Choroid plexus epithelial cell (primary cell): ENCODE measurements at places on chromosomes 1 and 21.
A peak's percentile ranks its signal among the peaks of the same experiment; 100 is the strongest.

DNA sequence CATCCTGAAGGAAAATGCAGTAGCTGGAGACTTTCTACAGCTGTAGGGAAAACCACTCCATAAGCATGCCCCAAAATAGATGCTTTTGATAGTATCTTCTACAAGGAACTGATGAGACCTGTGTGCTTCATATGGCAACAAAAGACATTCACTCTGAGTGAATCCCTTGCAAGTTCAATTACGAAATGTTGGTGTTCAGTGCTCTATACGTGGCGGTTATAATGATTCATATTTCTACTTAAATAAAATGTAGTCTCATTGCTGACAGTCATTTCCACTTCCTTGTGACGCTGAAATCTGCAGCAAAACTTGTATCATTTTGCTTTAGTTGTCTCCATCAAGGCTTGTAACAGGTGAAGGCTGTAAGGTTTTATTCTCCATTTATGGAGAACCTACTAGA lies 20.6 kb downstream of the TOR1AIP2 start:
- no peak for DNase-seq

DNA sequence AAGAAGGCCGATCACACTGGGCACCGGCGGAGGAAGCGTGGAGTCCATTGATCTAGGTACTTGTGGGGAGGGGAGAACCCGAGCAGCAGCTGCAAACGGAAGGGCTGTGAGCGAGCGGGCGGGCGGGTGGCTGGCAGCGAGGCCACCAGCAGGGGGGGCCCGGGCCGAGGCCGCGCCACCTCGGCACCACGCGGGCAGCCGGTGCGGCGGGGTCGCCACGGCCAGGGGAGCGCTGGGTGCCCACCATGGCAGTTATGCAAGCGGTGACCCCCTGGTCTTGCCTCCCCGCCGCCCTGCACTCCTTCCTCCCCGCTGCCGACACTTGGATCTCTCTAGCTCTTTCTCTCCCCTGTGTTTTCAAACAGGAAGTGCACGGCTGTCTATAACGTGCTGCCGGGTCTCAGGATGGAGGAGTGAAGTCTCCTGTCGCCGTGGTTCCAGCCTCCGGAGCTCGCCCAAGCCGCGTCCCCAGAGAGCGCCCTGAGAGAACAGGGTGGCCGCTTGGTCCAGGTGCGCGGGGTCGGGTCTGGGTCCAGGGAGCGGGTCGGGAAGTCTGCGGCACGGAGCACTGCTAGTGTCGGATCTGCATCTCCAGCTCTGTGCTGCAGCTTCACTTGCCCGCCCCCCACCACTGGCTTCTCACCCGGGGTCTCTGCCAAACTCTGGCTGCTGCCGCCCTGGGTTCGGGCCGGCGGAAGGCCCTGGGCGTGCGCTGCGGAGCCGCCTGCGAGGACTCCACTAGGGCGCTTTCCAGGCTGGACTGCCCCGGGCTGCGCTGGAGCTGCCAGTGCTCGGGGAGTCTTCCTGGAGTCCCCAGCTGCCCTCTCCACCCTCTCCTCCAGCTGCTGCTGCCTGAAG lies 22.7 kb downstream of the LRRC8D start:
- DNase-seq = peak; percentile 70

DNA sequence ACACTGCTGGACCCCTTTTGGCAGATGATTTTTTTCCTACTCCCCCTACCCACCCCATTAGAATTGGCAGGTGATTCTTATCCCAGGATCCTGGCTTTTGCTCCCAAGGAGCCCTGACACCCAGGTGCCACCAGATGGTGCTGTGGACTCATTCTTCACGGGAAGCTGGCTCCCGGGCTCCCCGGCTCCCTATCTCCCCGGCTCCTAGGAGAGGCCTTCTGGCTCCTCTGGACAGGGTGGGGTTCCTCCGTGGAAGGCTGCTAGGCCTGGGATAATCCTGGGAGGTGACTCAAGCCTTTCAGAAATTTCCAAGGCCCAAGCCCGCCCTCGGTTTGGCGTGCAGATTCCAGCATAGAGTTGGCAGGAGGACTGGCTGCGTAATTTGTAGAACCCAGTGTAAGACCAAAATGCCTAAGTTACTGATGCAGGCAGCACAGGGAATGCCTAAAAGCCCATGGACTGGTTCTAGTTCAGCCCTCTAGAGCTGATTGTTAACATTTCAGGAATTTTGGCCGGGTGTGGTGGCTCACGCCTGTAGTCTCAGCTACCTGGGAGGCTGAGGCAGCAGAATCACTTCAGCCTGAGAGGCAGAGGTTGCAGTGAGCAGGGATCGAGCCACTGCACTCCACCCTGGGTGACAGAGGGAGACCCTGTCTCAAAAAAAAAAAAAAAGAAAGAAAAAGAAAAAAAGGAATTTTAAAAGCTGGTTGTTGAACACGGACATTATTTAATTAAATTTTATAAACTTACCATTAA lies 6.8 kb upstream of the BSDC1 start:
- DNase-seq = peak; percentile 81

GRCh38 chr1:113536182-113536780 lies 146.0 kb downstream of the MAGI3 start:
- DNase-seq = peak; percentile 41

DNA sequence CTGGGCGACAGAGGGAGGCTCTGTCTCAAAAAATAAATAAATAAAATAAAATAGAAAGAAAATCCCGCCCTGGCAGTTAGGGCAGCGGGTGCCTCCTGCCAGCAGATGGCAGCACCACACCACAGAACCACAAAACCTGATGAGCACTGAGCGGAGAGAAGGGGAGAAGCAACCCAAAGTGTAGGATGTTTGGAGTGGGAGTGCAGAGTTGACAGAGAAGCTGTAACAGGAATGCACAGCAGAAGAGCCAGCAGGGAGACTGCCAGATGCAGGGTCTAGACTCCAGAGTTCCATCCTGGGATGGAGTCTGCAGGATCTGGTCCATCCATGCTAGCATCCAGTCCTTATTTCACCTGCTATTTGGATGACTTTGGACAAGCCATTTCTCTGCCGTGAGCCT lies 29.7 kb upstream of the KIRREL1 start:
- peak; percentile 77 for DNase-seq

DNA sequence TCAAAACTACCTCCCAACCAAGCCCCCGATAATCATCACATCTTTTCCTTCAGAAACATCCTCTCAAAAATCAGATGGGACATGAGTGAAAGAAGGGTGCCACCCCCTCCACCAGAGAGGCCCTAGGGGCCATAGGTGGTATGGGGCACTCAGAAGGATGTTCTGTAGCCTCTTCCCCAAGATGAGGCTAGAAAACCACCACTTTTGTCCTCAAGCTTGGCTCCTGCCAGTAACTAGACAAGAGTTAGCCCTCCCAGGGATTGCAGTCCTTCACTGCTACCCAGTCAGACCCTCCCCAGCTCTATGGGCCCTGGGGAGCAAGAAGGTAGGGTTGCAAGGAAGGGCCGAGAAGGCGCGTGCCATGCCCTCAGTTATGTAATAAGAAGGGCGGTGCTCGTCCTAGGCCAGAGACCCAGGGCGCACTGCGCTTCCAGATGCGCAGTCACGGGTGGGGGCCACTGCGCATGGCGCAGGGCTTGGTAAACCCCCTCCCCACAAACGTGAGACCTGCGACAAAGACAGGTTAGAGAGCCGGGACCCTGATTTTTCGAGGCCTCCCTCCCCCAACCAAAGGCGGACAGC lies 69.7 kb downstream of the CD46 start:
- no peak for DNase-seq
